ENCODE measurements at places on chromosomes 13 and 19.

DNA sequence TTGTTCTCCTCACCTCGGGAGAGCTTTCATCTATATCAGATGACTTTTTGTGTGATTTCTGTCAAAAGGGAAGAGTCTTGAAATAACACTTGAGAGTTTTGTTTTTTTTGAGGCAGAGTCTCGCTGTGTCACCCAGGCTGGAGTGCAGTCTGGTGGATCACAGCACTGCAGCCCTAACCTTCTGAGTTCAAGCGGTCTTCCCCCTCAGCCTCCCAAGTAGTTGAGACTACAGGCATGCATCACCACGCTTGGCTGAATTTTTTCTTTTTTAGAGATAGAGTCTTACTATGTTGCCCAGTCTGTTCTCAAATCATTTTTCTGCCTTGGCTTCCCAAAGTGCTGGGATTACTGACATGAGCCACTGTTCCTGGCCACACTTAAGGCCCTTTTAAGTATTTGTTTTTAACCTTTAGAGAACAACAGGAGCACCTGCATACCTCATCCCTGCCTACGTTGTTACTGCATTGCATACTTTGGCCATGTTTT, 11.4 kb downstream of the NDFIP2 start:
- DNase-seq: no peak

GRCh38 chr13:99796175-99796819, 175.3 kb downstream of the ZIC5 start:
- DNase-seq: no peak

- no peak for DNase-seq
These were observed 80.0 kb downstream of the KDM4B start for GRCh38 chr19:5048727-5049553.

DNA sequence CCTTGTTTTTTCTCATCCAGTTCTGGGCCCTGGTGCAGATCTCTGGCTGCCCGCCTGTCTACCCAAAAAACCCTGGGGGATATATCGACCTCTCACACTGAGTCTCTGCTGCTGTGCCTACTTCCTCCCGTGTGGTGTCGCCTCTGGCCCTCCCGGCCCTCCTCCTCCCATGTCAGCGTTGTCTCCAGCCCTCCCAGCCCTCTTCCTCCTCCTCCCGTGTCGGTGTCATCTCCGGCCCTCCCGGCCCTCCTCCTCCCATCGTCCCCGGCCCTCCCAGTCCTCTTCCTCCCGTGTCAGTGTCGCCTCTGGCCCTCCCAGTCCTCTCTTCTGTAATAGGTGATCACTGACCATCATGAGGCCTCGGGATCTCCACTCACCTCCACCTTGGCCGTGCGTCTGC, 81.8 kb downstream of the GPR12 start:
- DNase-seq: no peak

- DNase-seq: no peak
These were observed 574 bp downstream of the CYP2S1 start for GRCh38 chr19:41193430-41194156.

GRCh38 chr13:113292021-113292862, 4.8 kb upstream of the LAMP1 start:
- DNase-seq: no peak

GRCh38 chr19:10219678-10220077, 11.5 kb downstream of the S1PR2 start:
- no peak for DNase-seq

- DNase-seq: no peak
These were observed at the start of gene NRTN for GRCh38 chr19:5804516-5805461. TSS of gene NRTN (plus strand) at chr19:5805067. CDS start at chr19:5824166, 19,099 bp downstream.

GRCh38 chr13:59103004-59103768, 1060.5 kb downstream of the DIAPH3 start:
- DNase-seq: no peak

DNA sequence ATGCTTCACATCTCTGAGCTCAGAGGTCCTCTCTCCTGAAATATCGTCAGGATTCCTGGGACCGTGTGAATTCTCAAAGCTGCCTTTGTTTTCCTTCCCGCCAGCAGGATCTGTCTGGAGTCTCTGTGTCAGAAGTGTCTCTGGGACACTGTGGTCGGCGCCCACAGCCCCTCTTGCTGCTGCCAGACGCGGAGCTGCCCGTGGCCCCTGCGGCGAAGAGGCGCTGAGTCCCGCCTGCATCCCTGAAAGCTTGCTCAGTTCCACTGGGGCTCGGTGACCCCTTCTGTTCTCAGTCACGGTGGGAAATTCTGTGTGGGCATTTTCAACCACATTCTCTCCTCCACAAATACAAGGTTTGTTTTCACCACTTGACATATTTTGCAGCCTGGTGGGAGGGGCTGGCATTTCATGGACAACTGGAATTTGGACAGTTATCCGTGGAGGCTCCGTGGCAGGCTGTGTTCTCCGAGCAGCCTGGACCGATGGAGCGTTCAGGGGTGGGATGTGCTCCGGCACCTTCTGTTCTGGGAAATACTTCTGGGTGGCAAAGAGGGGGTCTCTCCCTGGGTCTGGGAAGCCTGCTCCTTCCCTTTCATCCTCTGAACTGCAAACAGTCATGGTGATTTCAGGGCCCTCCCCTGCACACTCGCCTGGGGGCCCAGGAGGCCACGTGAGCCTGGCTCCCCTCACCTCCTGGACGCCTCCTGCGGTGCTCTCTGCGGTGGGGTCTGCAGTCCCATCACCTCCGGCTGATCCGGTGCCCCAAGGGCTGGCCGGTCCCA, 42.6 kb upstream of the GRTP1 start:
- no peak for DNase-seq

- no peak for DNase-seq
These were observed 49.0 kb downstream of the COLGALT1 start for GRCh38 chr19:17604372-17605025.

DNA sequence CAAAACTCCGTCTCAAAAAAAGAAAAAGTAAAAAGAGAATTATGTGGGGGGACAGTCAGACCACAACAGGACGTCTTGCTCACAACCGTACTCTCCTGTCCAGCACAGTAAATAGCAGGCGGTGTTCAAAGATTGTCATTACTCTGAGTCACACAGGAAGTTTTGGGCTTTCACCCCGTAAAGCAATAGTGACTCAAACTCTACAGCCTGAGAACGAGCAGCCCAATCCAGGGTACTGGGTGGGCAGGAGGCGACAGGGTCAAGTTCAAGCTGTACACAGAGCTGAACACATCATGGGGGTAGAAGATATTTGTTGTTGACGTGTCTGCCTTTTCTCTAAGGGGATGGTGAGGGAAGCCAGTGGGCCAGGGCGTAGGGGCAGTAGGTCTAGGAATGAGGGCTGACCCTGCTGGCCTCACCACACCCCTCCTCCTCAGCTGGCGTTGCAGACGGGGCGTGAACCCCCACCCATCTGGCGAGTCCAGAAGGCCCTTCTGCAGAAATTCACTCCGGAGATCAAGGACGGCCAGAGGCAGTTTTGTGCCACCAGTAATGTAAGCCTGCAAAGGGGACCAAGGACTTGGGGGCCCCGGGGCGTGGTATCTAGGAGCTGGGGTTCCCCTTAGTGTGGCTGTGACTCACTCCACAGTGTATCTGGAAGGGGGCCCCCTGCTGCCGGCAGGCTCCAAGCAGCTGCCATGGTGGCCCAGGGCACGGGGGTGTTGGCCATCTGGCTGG, 23.3 kb downstream of the PRR12 start:
- no peak for DNase-seq

DNA sequence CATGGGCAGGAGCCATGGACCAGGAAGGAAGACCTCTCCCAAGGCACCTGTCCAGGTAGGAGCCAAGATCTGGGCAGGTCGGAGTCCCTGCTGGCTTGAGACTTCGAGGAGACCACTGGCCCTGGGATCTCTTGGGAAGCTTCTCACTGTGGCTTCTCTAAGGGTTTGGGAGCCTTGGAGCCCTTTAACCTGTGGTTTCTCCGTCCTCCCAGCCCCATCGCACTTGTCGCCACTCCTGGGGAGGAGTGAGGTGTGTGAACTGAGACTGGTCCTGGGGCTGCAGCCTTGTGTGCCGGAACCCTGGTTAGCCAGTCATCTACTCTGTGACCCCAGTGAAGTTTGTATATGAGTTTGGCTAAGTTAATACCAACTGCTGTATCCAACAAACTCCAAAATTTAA, 8.2 kb downstream of the ZNF805 start:
- no peak for DNase-seq

GRCh38 chr19:30106417-30107095, 164.5 kb downstream of the URI1 start:
- no peak for DNase-seq

DNA sequence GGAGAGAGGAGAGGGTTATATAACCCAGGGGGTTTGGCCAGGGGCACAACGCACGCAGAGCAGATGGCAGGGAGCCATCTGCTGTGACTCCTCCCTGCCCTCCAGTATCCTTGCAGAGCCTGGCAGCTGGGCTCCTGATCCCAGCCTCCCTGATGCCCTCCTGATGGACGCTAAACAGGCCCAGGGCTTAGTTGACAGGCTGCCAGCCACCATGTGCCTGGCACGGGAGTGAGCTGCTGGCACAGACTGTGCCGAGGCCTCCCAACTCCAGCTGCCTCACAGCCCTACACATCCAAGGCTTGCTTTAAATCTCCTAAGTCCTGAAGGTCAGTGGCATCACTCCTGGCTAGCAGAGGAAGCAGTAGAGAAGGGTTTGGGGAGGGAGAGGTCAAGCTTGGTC, 16.7 kb downstream of the SYDE1 start:
- no peak for DNase-seq

DNA sequence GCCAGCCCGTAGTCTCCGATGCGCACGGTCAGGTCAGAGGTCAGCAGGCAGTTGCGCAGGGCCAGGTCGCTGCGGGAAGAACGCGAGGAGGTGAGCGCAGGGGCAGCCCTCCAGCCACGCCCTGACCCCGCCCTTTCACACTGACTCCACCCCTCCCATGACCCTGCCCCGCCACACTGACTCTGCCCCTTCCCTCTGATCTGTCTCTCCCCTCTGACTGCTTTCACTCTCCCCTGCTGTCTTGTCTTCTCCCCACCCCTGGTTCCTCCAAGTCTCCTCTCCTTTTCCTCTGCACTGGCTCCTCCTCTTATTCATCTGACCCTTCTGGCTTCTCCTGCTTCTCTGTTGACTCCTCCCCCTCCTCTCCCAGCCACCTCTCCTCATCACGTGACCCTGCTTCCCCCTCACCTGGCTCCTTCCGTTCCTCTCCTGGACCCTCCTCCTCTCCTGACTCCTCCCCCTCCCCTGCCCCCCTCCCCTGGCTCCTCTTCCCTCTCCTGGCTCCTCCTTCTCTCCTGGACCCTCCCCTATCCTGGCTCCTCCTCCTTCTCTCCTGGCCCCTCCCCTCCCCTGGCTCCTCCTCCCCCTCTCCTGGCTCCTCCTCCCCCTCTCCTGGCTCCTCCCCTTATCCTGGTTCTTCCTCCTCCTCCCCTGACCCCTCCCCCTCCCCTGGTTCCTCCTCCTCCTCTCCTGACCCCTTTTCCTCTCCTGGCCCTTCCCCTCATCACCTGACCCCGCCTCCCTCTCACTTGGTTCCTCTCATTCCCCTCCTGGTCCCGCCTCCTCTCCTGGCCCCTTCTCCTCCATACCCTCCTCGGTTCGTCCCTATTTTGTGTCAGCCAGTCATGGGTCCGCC, 9.9 kb downstream of the LMTK3 start:
- no peak for DNase-seq

GRCh38 chr13:92221916-92222315, 823.5 kb downstream of the GPC5 start:
- no peak for DNase-seq

DNA sequence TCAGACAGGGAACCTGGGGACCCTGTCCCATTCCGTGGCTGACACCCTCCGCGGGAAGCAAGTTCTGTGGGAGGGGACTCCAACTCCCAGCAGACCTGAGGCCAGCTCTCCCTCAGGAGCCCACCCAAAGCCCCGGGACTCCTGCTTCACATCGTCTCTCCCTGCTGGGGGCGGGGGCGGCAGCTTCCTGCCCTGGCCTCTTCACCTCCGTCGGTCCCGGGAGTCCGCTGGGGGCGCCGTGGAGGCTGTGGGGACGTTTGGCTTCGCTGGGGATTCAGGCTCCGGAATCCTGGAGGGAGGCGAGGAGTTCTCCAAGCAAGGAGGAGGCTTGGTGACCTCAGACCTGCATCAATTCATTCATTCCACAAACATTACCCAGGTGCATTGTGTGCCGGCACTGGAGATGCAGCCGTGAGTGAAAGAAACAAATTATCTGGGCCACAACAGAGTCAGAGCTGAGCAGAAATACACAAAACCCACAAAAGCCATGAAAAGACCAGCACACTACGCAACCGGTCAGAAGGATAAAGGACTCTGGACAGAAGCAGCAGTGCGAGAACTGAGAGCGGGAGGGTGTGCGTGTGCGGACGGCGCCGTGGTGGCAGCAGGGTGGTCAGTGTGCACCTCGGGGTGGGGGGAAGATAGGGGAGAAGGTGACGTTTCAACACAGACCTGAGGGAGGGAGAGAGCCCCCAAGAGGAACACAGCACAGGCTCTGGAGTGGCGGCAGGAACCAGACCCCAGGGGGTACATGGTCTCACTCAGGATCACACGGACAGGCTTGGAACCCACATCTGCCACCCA, 19.0 kb downstream of the EPS8L1 start:
- DNase-seq: no peak

DNA sequence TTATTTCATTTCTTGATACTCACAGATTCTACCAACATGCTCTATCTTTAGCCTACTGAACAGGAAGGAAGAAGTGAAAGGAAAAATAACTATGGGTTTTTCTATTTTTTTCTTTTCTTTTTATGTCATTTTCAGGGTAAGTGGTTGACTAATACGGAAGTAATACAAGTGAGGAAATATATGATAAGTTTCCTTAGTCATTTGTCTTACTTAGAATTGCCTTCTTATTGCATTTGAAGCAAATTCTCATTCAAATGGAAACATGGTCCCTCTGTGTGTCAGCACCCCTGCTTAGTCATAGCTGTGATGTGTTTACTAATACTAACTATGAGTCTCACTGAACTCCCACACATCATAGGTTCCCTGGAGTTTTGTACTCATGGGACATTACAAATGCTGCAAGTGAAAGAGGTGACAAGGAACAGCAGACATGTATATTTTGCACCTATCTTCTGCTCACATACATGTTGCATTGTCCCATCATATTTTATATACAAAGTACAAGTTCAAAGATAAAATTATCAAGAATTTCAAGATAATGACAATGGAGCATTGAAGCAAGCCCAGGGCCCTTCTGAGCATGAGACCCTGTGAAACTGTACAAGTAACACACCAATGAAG, 60.1 kb downstream of the DCT start:
- DNase-seq: no peak

GRCh38 chr13:105497597-105497996, 1037.9 kb downstream of the EFNB2 start:
- no peak for DNase-seq

GRCh38 chr13:111407381-111408131, 87.1 kb downstream of the TEX29 start:
- DNase-seq: no peak

DNA sequence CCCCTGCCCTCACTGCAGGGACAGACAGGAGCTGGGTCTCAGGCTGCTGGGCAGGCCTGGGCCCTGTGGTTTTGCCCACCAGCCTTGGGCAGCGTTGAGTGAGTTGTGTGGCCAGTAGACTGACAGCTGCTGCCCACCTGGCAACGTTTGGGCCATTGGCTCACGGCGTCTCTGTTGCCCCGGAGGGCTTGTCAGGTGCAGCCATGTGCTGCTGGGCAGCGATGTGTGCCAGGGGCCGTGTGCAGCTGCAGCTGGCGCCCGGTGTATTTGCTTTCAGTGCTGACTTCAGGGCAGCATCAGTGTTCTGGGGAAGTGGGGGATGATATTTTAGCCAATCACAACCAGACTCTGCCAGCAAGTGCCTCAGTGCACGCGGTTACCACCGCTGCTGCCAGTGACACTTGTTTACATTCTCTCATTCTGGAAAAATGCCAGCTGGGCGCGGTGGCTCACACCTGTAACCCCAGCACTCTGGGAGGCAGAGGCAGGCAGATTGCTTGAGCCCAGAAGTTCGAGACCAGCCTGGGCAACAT, 10.6 kb downstream of the FZR1 start:
- no peak for DNase-seq

All from cortex of kidney (tissue), 1 donor.